ENCODE measurements at places on chromosomes 1 and 21.

GRCh38 chr1:22641906-22642636 is 1.4 kb upstream of the C1QC start:
- DNase-seq: peak; percentile 48

DNA sequence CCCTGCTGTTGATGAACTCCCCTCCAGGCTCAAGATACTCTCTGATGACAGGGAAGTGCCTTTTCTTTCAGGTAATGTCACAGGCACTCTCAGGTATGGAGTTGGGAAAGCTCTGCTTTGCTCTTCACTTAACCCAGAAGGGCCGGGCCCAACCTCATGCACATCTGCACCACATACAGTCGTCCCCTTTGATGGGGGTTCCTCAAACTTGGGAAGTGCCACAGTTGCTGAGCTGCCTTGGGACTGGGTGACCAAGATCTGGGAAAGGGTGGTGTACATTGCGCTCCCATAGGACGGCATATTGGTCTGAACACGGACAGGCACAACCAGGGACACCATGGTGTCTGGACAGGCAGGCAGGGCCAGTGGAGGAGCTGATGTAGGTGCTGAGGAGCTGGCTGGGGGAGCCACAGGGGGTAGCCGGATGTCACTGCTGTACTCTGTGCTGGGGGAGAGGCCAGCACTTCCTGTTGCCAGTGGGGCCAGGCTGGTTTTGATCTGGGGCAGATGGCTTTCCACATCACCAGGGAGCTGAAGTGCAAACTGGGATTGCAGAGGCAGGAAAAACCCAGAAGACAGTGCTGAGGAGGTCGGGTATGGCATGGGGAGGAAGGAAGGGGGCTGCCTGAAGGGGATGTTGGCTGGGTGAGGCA is 96.2 kb upstream of the EDN2 start:
- DNase-seq: no peak

GRCh38 chr1:183807549-183808168 is 2.7 kb downstream of the RGL1 start:
- DNase-seq: peak; percentile 66

DNA sequence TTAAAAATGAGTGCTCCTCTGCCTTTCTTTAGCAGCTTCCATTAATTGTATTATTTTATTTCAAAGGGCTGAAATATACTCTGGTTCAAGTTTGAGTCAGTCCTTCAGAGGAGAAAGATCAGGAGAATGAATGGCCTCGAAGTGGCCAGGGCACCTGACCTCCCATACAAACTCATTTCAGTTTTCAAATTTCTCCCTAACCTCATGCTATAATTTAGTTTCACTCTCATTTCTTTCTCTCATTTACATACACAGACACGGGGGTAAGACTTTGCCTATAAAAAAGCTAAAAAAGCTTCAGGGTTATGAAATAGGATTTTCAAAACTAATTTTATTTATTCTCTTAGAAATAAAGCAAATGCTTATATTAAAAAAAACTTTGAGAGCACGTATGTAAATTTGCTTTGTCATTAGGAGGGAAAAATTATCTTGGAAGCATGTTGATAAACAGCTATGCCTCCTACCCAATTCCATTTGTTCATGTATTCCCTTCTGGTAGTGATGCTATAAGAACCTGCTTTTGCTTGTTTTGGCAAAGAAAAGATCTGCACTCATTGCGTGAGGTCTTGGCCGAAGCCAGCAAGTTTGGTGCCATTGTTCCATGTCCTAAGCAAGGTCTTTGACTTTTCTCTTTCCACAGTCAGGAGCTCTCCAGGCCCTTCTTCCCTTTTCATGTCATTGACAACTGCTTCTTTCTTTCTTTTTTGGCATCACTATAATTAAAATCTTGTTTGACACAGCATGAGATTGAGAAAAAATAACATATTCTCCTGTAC is 80.4 kb upstream of the LRRC53 start:
- no peak for DNase-seq

DNA sequence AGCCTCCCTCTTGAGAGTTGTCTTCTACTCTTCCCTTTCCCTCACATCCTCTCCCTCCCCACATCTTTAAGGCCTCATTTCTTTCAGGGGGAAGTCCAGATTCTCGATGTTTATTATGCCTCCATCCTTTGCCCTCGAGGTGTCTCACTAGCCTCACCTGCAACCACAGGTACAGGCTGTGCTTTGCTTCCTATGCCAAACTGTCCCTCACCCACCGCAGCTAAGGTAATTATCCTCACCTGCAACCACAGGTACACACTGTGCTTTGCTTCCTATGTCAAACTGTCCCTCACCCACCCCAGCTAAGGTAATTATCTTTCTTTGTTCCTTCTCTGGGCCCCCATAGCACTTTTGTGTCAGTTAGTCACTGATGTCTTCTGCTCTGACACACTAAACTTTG is 328.1 kb upstream of the SNX7 start:
- DNase-seq: no peak

DNA sequence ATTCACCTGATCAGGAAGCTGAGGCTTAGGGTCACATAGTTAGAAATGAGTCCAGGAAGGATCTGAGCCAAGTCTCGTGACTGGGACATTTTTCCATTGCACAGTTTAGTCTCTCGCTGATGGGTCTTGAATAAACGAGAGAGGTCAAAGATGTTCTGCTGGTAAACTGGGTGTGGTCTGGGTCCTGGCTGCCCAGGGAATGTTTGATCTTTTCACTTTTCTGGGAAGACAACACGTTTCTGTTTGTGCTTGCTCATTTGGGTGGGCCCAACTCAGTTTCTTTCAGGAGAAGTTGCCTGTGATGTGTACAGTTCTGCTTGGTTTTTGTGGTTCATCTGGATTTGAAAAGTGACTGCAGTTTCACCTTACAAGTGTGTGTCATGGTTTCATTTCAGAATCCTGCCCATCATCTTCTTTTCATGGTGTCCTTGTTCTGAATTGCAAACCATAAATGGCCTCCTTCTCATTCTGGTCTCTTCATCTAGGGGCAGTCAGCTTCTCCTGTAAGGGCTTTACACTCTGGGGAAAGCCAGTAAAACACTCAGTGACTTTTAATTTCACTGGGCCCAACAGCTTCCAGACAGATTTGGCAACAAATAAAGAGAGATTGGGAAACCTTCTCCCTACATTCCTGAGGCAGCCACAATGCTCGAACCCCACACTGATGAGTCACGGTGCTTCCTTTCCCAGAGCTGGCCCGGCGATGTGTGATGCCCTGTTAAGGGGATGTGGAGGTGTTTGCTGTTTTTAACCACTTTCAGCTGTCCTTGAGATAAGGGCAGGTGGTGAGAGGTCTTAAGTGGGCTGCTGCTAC is 7.2 kb upstream of the TACSTD2 start:
- DNase-seq: peak; percentile 95

DNA sequence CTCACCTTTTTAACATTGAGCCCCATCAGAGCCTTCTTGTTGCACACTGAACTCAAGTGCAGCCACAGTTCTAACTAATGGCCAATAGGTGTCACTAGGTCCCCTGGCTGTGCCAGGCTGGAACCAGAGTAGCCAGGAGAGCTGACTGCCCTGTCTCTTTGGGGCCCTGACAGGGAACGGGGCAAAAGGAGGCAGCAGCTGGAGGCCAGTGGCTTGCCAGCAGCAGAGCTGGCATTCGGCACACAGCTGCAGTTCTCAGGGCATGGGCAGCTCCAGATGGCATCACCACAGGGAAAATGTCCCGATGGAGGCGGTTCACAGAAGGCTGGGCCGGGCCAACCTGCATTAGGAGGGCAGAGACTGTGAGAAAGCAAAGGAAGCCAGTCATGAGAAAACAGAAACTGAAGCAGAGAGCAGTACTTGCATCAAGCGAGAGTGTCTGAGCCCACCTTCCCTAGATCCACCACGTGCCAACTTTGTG is 188.6 kb downstream of the FCRL5 start:
- DNase-seq: peak; percentile 43

- no peak for DNase-seq
Measured at GRCh38 chr1:226440512-226440911, 32.6 kb upstream of the PARP1 start.

Measured in fibroblast of the aortic adventitia (primary cell).